ENCODE measurements at places on chromosomes 7 and 10.

DNA sequence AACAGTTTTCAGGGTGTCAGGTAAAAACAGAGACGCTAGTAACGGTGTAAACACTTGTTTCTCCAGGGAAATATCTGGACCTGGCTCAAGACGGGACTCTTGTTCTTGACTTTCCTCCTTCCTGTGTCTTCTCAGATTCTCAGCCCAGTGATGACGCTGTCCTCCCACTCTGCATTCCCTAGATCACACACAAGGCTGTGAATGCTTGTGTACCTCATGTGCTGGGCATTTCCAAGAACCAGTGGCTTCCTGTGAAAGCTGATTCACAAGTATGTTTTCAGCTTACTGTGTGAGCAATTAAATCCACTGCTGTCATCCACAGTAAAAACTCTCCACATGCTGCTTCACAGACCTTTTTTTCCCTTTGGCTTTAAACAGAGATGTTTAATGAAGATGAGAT is 193.8 kb upstream of the DPP6 start:
- no peak for DNase-seq

GRCh38 chr10:95403700-95404461 is 113.1 kb upstream of the PDLIM1 start:
- DNase-seq: peak; percentile 32

- DNase-seq: no peak
Measured at GRCh38 chr10:103923502-103923901, 5.5 kb upstream of the STN1 start.

GRCh38 chr10:76337641-76338040 is 906.2 kb downstream of the LRMDA start:
- peak; percentile 32 for DNase-seq

DNA sequence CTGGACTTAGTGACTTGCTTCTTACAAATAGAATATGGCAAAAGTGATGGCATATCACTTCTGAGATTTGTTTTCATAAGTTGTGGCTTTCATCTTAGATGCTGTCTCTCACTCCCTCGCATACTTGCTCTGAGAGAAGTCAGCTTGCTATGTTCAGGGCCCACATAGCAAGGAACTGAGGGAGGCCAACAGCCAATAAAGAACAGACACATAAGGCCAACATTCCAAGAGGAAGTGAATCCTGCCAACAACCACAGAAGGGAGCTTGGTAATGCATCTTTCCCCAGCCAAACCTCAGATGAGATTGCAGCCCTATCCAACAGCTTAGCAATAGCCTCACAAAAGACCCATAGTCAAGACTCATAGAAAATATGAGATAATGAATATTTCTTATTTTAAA is 39.2 kb upstream of the DMTF1 start:
- peak; percentile 9 for DNase-seq

DNA sequence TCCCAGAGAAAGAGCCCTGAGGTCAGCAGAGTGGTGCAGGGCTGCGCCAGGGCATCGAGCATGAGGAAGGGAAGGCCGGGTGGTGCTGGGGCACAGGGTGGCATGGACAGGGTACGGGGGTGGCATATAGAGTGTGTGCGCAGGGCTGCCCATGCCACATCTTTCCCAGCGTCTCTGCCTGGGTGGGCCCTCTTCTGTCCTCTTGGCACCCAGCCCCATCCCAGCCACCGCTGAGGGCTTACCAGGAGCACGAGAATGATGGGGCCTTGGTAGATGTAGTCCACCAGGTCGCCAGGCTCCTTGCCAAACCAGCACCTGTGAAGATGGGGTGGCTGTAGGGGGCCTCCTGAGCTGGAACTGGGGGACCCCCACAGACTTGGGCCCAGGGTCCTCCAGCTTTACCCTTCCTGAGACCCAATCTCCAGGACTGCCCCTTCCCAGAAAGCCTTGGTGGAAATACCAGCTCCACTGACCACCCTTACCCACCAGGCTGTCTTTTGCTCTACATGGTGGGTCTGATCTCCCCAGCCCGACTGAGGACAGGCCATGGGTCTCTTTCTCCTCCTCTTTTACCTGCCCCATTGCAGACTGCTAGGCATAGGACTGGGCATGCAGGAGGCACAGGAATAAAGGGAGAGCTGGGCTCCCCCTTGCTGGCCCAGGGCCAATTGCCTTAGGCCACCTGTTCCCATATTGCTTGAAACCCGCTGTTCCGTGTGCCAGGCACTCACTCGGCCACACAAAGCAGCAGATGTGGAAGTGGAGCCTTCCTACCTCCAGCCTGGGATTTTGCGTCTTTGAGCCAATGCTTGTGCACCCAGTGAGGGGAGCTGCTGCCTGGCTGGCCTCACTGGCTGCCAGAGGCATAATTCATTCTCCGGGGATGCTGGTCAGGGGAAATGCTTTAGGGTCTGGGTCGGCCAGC is 21.7 kb downstream of the CRHR2 start:
- DNase-seq: peak; percentile 33

- DNase-seq: no peak
Measured at GRCh38 chr7:159138508-159138907, 6.2 kb downstream of the VIPR2 start.

- no peak for DNase-seq
Measured at GRCh38 chr10:69425511-69426298, 9.0 kb upstream of the TACR2 start.

- DNase-seq: peak; percentile 45
Measured at GRCh38 chr10:45558425-45558824, 114.1 kb downstream of the ZFAND4 start.

DNA sequence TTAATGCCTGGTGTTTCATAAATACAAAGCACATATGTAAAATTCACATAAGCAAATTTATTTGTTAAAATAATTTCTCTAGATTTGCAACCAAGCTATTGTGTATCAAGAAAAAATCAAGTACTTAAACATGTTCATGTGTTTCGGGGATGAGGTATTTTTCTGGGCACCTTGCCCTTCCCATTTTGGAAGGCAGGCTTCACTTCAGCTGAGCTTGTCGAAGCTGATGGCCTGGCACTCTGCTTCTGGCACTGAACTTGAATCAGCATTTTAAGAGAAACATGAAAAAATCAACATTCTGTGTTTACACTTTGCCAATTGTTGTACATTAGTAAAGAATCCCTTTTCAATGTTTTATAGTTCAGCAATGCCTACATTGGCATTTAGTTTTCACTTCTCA is 179.1 kb upstream of the STEAP4 start:
- no peak for DNase-seq

GRCh38 chr7:518630-519483 is 789 bp downstream of the PDGFA start:
- peak; percentile 91 for DNase-seq

GRCh38 chr7:11742496-11742895 is 89.5 kb downstream of the THSD7A start:
- no peak for DNase-seq

DNA sequence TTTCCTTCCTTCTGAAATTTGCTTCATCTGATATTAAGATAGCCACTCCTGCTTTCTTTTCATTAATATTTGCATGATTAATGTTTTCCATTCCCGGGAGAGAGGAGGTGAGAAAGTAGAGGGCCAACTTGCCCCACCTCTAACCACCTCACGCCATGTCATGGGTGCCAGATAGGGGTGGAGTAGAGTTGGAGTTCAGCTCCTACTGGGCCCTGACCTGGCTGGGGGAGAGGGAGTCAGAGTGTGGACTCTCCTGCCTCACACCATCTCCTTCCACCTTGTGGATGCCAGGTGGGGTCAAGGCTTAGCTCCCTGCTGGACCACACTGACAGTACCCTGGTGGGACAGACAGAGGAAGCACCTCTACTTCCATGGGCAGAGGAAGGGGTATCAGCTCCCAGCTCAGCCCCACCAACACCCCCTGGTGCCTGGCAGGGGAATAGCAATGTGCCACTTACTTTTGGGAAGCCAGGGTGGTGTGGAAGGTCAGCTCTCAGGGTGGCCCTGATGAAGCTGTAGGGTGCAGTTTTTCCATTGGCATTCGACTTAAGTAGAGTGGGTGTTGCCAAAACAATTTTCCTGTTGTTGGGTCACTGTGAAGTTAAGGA is 28.0 kb downstream of the CHST12 start:
- no peak for DNase-seq

GRCh38 chr10:1198453-1199344 is 142.5 kb downstream of the WDR37 start:
- no peak for DNase-seq

- DNase-seq: no peak
Measured at GRCh38 chr10:62354916-62355315, 19.3 kb upstream of the ZNF365 start.

DNA sequence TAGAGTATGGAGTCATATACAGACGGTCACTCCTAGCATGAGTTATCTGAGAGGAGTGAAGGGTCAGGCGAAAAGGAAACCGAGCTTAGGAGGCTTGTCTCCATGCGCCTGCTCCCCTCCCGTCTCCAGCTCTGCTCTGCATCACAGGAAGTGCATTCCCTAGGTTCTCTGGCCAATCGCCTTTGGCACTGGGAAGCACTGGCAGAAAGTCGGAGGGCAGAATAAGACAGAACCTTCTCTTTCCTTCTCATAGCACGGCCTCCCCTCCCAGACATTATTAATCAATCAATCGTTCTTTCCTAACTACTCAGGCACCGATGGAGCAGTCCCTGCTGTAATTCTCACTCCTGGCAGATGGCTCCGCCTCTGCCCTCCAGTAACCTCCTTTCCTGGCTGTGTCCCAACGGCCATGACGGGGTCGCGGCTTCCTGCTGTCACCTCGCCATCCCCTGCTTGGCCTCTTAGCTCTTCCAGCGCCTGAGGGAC is 177.1 kb downstream of the FRMD4A start:
- DNase-seq: peak; percentile 21

DNA sequence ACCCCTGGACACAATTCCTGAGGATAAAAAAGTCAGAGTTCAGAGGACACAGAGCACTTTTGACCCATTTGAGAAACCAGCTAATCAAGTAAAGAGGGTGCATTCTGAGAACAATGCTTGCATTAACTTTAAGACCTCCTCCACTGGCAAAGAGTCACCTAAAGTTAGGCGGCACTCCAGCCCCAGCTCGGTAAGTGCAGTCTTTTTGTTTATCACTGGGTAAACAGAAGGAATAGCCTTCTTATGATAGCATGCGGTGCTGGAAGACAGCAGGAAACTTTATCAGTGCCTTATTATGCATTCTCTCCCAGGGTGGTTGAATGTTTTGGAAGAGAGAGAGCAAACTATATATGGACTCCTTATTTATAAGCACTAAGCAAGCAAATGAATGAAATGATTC is 130.5 kb downstream of the CDK14 start:
- DNase-seq: peak; percentile 42

GRCh38 chr7:50739744-50740435 is 42.8 kb downstream of the GRB10 start:
- DNase-seq: no peak

- no peak for DNase-seq
Measured at GRCh38 chr7:105322655-105323277, 66.0 kb downstream of the SRPK2 start.

DNA sequence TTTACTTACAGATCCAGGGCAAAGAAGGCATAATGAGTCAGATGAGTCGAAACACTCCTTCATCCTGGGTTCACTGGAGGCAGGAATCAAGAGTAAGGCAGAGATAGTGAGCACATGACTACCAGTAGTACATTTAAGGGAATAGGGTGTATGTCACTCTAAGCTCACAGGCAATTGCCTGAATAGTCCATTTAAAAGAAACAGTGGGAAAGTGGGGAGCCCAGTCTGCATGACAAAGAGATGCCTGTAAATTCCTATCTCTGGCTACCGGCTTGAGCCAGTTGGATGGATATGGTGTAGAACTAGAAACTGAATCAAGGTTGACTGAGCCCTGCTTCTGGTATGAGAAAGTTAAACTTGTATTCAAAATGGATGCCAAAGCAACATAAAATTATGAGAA is 861.5 kb upstream of the ZWINT start:
- DNase-seq: no peak

- DNase-seq: no peak
Measured at GRCh38 chr7:108875139-108875538, 305.5 kb downstream of the DNAJB9 start.

- DNase-seq: no peak
Measured at GRCh38 chr10:60048091-60048501, 141.7 kb upstream of the CCDC6 start.

GRCh38 chr10:22022257-22023032 is 18.9 kb upstream of the DNAJC1 start:
- no peak for DNase-seq

DNA sequence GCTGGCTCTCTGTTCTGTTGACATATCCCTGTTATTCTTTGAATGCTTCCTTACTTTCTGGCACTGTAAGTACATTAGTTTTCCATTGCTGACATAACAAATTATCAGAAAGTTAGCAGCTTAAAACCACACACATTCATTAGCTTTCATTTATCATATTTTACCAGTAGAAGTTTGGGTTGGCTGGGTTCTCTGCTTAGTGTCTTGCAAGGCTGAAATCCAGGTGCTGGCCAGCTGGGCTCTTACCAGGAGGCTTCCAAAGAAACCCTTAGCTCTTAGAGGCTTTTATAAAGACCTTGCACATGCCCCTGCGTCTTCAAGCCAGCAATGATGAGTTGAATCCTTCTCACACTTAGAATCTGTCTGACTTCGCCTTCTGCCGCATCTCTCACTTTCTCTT is 160.6 kb downstream of the MLLT10 start:
- DNase-seq: no peak

DNA sequence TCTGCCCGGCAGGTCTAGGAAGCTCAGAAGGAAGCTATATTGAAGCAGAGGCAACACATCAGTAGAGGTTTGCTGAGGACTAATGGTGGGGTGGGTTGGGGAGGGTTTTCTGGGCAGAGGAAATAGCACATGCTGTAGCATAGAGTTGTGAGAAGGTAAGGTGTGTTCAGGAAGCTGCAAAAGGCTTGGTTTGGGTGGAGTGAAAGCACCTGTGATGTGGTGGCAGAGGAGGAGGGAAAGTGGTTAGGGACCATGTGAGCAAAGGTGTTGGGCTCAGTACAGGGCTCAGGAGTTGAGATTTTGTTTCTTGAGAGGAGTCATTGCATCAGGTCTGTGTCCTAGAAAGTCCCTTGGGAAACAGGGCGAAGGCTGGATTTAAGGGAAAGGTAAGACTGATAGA is 294.6 kb downstream of the SORCS3 start:
- DNase-seq: no peak

DNA sequence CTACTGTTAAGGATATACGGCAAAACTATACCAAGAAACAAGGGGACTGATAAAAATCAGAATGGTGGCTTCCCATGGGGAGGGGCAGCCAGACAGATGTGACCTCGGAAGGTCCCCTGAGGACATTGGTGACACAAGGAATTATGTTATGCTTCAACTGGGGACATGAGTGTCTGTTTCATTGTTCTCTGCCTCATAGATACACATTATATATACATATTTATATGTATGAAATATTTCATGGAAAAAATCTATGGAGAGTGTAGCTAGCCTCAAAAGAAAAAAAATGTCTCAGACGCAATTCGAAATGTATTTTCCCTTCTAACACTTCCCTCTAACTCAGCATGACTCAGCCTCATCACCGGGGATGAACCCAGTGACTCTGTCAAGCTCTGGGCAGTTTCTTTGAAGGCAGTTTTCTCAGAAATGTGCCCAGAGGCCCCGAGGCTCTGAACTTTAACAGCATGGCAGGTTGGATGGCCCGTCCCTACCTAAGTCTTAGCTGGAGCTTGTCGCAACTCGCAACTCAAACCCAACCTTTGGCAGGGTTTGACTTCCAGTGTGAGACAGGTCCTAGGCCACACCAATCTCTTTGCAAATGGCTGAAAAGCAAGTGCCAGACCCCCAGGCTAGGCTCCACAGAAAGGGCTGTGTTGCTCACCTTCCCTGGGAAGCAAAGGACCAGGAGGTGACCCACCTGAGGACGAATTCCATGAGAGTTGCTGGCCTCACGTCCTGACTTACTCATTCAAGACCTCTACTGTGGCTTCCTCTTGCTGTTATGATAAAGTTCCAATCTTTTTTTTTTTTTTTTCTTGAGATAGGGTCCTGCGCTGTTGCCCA is 86.9 kb downstream of the CARD11 start:
- peak; percentile 46 for DNase-seq

- DNase-seq: peak; percentile 97
Measured at GRCh38 chr7:149195180-149196150, at the start of gene ZNF282. Gene ZNF282 (plus strand): TSS chr7:149195546. CDS start chr7:149195590, 44 bp downstream.
